ENCODE measurements at places on chromosomes 4 and X. TPM values are rescaled to one million over a fixed set of nuclear protein-coding genes. Genes with fewer than 3 reads are reported as not detected.

GABRA4 gene
- not detected for total RNA-seq

DNA sequence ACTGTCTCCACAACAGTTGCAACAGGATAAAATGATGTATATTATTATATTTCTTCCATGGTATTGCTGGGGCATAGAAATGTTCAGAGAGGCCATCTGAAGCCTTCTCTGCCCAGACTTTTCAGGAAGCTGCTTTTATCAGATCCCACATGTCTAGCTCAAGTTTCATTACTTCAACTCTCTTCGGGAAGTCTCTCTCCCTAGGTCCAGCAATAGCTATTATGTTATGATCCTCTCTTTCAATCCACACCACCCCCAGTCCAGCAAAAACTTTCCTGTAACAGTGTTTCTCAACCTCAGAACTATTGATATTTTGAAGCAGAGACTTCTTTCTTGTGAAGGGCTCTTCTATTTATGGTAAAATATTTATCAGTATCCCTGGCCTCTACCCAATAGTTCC, 44.9 kb downstream of the CXCL1 start:
- H3K4me1 ChIP-seq: no peaks in the 10 kb centered on the region
- H3K27ac ChIP-seq: no peak overlapping the region
- DNase-seq: no peak
- no peak overlapping the region for H3K4me3 ChIP-seq
- no peaks in the 10 kb centered on the region for H3K36me3 ChIP-seq

GRCh38 chrX:83508526-83509253, 600 bp downstream of the POU3F4 start:
- H3K4me1 ChIP-seq: peaks cover 2% of the 10 kb centered on the region
- no peak for DNase-seq
- H3K36me3 ChIP-seq: peaks cover 6% of the 10 kb centered on the region

- H3K36me3 ChIP-seq: no peaks in the 10 kb centered on the region
- no peak overlapping the region for H3K27ac ChIP-seq
- peaks cover 12% of the 10 kb centered on the region for H3K4me1 ChIP-seq
These were observed 257.0 kb upstream of the JADE1 start for GRCh38 chr4:128552586-128552907.

- no peak overlapping the region for H3K4me3 ChIP-seq
- H3K27me3 ChIP-seq: peaks cover 39% of the 10 kb centered on the region
- H3K36me3 ChIP-seq: no peaks in the 10 kb centered on the region
- no peaks in the 10 kb centered on the region for H3K4me1 ChIP-seq
- H3K27ac ChIP-seq: no peak overlapping the region
These were observed 54.2 kb downstream of the QRFPR start for GRCh38 chr4:121326597-121326996.

Data from activated CD8-positive, alpha-beta memory T cell treated with anti-CD3 and anti-CD28 coated beads, Interleukin-2, amount 10 ng/mL, durations not matched to agents 7 days and 5 days (primary cell).